ENCODE measurements at places on chromosomes 13 and 19.

- no peak for DNase-seq
Measured at GRCh38 chr19:39502640-39503417, 4.1 kb downstream of the DLL3 start.

- DNase-seq: no peak
Measured at GRCh38 chr13:113800576-113800926, 41.5 kb downstream of the TMEM255B start.

GRCh38 chr13:60335531-60335930 lies 61.5 kb upstream of the TDRD3 start:
- DNase-seq: no peak

DNA sequence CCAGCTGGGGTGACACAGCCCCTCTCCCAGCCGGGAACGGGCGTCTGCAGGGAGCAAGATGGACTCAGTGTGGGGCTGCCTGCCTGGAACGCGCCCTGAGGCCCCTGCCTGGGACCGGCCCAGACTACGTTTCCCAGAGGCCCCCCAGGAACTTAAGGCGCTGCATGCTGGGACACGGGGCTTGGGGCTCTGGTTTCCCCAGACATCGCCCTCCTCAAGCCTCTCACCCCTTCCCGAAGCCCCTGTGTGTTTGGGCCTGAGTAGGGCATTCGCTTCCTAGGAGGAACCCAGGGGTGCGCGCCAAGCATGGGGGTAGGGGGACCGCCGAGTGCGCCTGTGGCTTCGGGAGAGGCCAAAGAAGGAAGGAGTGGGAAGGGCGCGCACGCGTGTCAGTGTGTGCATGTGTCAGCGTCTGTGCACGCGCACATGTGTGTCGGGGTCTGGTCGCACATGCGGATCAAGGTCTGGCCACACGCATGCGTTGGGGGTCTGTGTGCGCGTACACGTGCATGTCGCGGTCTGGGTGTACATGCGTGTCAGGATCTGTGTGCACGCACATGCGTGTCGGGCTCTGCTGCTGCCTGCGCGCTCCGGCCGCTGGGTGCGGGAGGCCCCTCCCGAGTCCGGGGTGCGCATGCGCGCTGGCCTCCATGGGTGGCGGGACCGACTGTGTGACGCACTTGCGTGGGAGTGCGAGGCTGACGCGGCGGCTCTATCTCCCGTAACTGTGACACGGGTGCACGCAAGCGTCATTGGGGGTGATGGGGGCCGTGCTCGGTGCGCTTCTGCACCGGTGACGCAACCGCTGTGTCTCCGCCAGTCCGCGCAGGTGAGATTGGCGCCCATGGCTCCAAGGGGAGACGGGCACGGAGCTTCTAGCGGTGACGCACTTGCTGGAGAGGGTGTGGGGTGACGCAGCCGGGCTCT lies 16.2 kb downstream of the ZNF331 start:
- no peak for DNase-seq

- DNase-seq: no peak
Measured at GRCh38 chr13:29438769-29439168, 156.7 kb downstream of the SLC7A1 start.

GRCh38 chr13:79631051-79631659 lies 150.2 kb downstream of the NDFIP2 start:
- DNase-seq: peak; percentile 57

DNA sequence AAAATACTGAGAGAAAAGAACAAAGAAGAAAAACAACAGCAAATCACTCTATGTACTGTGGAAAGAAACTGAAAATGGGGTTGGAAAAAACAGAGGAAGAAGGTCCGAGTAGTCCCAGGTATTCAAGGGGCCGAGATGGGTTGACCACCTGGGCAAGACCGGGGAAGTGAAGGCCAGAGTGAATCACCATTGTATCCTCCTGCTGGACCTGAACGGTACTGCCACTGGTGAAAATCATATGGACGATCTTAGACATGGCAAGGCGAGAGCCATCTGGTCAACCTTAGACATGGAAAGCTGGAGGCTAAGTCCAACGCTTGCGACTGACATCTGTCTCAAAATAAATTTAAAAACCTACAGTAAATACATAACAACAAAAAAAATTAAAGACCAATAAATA lies 44.4 kb upstream of the ZNF91 start:
- DNase-seq: no peak

- DNase-seq: no peak
Measured at GRCh38 chr19:8631425-8631819, 989 bp downstream of the NFILZ start.

- DNase-seq: no peak
Measured at GRCh38 chr13:67152085-67152484, 78.1 kb downstream of the PCDH9 start.

- no peak for DNase-seq
Measured at GRCh38 chr13:25175431-25175830, 3.3 kb upstream of the AMER2 start.

DNA sequence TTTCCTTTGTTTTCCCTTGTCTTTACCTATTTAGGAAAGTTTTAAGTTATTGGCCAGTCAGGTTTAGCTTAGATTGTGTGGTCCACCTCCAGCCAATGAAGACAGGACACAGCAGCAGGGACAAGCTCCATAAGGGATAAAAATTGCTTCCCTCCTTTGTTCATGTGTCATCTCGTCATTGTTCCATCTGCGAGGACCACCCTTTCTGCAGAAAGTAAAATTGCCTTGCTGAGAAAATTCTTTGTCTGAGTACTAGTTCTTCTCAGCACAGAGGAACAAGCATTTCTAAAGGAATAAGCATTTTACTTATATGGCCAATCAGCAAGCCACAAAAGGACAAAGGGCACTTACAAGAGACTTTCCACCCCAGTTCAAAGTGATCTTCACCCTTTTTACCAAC lies 11.4 kb downstream of the ZNF560 start:
- DNase-seq: no peak

DNA sequence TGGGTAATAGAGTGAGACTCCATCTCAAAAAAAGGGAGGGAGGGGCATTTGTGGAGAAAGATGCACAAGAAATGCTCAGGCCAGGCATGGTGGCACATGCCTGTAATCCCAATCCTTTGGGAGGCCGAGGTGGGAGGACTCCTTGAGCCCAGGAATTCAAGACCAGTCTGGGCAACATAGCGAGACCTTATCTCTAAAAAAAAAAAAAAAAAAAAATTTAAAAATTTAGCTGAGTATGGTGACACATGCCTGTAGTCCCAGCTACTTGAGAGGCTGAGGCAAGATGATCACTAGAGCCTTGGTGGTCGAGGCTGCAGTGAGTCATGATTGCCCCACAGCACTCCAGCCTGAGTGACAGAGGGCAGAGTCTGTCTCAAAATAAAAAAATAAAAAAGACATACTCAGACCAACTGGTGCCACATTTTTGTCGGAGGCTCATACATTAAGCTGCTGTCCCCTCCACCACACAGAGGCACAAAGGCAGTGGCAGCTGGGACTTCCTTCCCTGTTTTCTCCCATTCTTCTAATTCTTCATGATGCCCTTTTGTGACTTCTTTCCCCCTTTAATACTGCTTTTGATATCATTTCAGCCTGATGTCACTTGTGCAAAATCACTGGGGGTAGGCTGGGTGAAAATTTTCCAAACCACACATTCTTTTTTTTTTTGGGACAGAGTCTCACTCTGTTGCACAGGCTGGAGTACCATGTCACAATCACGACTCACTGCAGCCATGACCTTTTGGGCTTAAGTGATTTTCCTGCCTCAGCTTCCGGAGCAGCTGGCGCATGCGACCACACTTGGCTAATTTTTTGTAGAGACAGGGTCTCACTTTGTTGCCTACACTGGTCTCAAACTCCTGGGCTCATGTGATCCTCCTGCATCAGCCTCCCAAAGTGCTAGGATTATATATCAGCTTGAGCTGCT lies 26.8 kb upstream of the CXCL17 start:
- no peak for DNase-seq

GRCh38 chr19:6021878-6022569 lies 44.1 kb upstream of the RANBP3 start:
- no peak for DNase-seq

DNA sequence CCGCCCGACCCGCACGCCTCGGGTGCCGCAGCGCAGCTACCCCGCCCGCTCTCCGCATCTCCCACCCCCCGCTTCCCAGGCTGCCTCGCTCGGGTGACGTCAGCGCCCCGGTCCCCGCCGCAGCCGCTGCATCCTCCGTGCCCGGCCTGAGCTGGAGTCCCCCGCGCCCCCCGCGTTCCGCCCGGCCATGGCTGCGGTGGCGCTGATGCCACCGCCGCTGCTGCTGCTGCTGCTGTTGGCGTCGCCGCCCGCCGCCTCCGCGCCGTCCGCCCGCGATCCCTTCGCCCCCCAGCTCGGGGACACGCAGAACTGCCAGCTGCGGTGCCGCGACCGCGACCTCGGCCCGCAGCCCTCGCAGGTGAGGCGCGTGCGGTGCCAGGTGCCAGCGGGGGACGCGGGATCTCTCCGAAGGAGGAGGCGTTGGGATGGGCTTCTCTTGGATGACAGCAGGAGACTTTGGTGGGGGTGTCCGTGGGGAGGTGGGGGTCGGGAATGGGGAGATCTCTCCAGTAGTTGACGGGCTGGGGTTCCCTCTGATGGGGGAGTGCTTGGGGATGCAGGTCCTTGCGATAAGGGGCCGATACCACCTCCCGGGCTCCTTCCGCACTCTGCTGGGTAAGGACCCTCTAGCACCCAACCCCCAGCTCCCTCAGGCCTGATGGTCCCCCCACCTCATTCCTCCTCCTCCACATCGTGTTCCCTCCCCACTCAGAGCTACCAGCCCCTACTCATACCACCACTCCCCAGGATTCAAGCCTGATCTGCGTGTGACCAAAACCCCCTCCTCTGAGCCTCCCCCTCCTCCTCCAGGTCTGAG lies at the start of gene TMEM59L:
Gene TMEM59L, plus strand, starts transcription at position 99 of the 817 bp plus-strand sequence. Its CDS starts 89 bp downstream, at position 188.
- DNase-seq: no peak

DNA sequence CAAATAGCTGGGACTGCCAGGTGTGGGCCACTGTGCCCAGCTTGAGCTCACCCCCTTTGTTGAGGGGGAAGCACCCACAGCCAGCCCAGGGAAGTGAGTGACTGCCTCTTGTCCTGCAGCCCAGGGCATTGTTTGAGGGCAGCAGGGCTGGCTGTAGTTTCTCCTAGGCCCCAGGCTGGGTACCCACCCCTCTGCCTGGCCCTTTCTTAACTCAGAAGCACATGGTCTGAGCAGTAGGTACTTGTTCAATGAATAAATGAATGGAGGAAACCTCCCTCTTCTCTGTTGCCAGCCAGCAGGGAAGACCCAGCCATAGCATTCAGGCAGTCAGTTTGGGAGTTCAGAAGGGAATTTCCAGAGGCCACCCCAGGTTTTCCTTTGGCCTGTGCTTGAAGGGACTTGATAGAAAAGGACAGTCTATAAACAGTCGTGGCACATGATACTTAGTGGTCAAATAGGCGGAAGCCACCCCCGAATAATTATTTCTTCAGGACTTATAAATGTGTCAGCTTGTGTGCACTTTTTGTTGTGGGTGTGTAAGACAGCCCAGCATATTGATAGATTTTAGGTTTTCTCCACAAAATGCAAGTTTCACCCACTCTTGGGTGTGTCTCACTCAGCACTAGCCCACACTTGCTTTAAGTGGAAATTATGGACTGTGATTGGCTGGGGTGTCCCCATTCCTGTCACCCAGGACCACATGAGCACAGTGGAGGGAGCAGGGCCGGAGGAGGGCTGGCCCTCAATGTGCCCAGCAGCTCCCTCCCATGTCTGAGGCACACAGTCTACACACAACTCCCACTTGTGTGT lies 33.1 kb downstream of the GATAD2A start:
- no peak for DNase-seq

- no peak for DNase-seq
Measured at GRCh38 chr19:15200553-15201364, at the start of gene NOTCH3. TSS of gene NOTCH3 (minus strand) at chr19:15200995. CDS start at chr19:15200905, 90 bp downstream.

DNA sequence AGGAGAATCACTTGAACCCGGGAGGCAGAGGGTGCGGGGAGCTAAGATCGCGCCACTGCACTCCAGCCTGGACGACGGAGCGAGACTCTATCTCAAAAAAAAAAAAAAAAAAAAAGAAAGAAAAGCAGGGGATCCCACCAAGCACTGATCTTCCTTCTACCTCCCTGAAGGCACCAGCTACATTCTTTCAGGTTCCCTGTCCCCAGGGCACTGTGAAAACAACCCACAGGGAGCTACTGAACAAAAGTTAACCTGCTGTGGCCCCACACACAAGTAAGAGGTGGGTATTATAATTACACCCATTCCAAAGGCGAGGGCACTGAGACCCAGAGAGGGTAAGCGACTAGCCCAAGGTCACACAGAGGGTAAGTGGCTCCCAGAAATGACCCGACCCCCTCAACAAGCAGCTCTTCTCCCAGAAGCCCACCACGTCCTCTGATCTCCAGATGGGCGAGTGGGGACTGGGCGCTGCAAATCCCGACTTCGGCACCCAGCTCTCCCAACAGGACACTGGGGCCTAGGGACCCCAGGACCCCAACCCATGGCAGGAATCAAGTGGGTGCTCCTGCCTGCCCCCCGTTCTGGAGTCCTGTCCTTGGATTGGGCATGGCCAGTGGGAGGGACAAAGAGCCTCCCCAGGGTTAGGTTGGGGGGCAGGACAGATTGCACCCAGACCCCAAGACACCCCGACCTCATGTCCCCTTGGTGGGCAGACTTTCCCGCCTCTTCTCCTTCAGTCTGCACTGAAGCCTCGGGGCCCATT lies 2.4 kb downstream of the LMNB2 start:
- no peak for DNase-seq
